Activated CD4-positive, alpha-beta memory T cell treated with anti-CD3 and anti-CD28 coated beads for 36 hours (primary cell): ENCODE measurements at places on chromosomes 13 and 19. TPM values are rescaled to one million over a fixed set of nuclear protein-coding genes. Genes with fewer than 3 reads are reported as not detected.

NTF4 gene
- not detected for total RNA-seq

CYP2S1 gene
- total RNA-seq: 0.75 TPM

DNA sequence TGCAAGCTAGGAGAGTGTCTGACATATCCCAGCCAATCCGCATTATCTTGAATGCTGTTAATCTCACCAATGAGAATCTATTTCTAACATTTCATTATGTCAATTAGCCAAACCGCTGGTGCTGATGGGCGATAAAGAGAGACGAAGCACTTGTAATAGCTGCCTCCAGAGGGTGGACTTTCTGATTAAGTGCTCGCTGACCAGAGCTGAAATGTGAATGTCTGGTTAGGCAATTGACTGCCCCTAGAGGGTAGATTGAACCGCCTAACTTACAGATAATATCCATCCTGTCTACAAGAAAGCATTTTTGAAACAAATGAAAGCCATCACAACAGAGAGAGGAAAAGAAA, 552 bp upstream of the GRWD1 start:
- peaks cover 22% of the 10 kb centered on the region for H3K36me3 ChIP-seq
- peak overlapping the region; percentile 93 for H3K27ac ChIP-seq
- peak; percentile 25 for DNase-seq
- H3K27me3 ChIP-seq: peaks cover 18% of the 10 kb centered on the region

- no peak overlapping the region for H3K4me3 ChIP-seq
- DNase-seq: no peak
- H3K27ac ChIP-seq: no peak overlapping the region
Measured at GRCh38 chr19:33998302-33998701, 174.0 kb upstream of the LSM14A start.

DNA sequence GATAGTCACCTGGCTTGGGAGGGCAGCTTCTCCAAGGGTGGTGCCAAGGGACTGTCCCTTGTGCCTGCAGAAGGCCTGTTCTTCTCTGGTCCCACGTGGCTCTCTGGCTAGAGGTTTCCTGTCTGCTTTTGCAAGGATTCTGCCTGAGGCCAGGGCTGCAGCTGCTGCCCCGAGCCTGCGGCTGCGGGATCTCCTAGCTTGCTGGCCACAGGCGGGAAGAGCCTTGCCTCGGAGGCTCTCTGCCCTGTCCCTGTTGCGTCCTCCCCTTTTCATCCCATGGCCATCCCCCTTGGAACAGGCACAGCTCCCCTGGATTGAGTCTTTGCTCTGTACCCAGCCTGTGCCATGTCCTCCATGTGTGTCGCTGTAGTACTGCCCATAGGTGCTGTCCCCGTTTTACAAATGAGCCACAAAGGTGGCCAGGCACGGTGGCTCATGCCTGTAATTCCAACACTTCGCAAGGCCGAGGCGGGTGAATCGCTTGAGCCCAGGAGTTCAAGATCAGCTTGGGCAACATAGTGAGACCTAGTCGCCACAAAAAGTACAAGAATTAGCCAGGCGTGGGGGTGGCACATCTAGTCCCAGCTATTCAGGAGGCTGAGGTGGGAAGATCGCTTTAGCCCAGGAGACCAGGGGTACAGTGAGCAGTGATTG, 9.1 kb downstream of the IRF3 start:
- H3K36me3 ChIP-seq: peaks cover 32% of the 10 kb centered on the region
- no peak overlapping the region for H3K27ac ChIP-seq
- H3K4me3 ChIP-seq: no peak overlapping the region
- DNase-seq: no peak
- peaks cover 3% of the 10 kb centered on the region for H3K4me1 ChIP-seq
- H3K27me3 ChIP-seq: no peaks in the 10 kb centered on the region

KIR2DL3 gene
- not detected for total RNA-seq

MIA gene
- not detected for total RNA-seq

NKG7 gene
- 140 TPM for total RNA-seq

MBD3L2 gene
- not detected for total RNA-seq

ATP8A2 gene
- 0.29 TPM for total RNA-seq

DNA sequence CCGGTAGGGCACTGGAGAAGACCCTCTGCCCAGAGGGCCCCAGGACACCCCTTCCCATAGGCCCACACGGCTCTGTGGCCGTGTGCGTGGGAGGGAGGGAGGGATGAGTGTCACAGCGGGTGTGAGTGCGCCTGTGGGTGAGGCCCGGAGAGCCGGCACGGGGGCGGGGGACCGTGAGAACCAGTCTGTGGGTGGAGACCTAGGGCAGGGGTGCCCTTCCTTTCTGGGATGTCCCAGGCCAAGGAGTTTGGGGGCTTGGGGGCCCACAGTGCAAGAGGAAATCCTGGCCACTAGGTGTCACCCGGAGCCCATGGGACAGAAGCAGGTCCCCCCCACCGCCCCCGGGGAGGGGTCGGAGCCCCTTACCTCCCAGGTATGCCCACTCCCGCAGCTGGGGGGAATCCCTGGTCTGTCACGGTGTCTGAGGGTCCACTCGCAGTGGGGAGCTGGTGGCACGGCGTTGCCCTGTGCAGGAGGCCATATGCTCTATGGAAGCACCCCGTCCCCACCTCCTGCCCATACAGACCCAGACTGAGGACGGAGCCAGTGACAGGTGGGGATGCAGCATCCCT, 16.0 kb upstream of the SLC7A10 start:
- H3K27me3 ChIP-seq: peaks cover 1% of the 10 kb centered on the region
- H3K4me3 ChIP-seq: no peak overlapping the region
- H3K27ac ChIP-seq: no peak overlapping the region
- peak; percentile 54 for DNase-seq
- H3K36me3 ChIP-seq: no peaks in the 10 kb centered on the region

- no peak overlapping the region for H3K4me3 ChIP-seq
- peaks cover 2% of the 10 kb centered on the region for H3K36me3 ChIP-seq
- H3K27ac ChIP-seq: no peak overlapping the region
- H3K4me1 ChIP-seq: peaks cover 7% of the 10 kb centered on the region
- H3K27me3 ChIP-seq: no peaks in the 10 kb centered on the region
Measured at GRCh38 chr19:979318-979741, 4.8 kb upstream of the WDR18 start.

HSPB6 gene
- total RNA-seq: 0.53 TPM

TEX101 gene
- total RNA-seq: not detected

KCNC3 gene
- 6.2 TPM for total RNA-seq

GRCh38 chr19:38721979-38722773, 22.1 kb downstream of the CAPN12 start:
- peaks cover 12% of the 10 kb centered on the region for H3K4me1 ChIP-seq
- no peak overlapping the region for H3K4me3 ChIP-seq
- DNase-seq: no peak
- peaks cover 2% of the 10 kb centered on the region for H3K36me3 ChIP-seq
- H3K27me3 ChIP-seq: no peaks in the 10 kb centered on the region

DNA sequence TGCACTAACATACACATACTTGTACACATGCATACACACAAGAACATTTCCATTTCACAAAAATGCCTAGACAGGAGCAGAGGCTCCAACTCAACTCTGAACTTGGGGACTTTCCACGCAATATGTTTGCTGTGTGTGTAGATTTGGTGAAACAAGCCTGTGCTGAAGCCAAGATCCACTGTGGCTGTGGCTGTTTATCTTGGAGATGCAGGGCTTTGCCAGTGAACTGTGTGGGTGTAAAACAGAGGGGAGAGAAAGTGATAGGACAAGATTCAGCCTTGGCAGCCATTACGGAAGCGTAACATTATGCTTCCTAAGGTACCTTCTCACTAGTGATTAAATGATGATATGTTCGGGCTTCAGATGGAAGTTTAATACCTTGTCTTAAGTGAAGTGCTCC, 73.2 kb upstream of the MBNL2 start:
- no peak for DNase-seq
- H3K4me3 ChIP-seq: no peak overlapping the region
- H3K4me1 ChIP-seq: no peaks in the 10 kb centered on the region
- H3K27me3 ChIP-seq: peaks cover 8% of the 10 kb centered on the region
- no peaks in the 10 kb centered on the region for H3K36me3 ChIP-seq

GRCh38 chr13:50651922-50652321, 191.6 kb downstream of the DLEU7 start:
- no peaks in the 10 kb centered on the region for H3K27me3 ChIP-seq
- H3K36me3 ChIP-seq: no peaks in the 10 kb centered on the region
- no peak overlapping the region for H3K4me3 ChIP-seq

UHRF1 gene
- total RNA-seq: 118 TPM

- no peaks in the 10 kb centered on the region for H3K4me1 ChIP-seq
- H3K4me3 ChIP-seq: no peak overlapping the region
- H3K27me3 ChIP-seq: peaks cover 2% of the 10 kb centered on the region
- no peaks in the 10 kb centered on the region for H3K36me3 ChIP-seq
- no peak overlapping the region for H3K27ac ChIP-seq
Measured at GRCh38 chr13:70104481-70104880, 3.1 kb upstream of the ATXN8OS start.

DNA sequence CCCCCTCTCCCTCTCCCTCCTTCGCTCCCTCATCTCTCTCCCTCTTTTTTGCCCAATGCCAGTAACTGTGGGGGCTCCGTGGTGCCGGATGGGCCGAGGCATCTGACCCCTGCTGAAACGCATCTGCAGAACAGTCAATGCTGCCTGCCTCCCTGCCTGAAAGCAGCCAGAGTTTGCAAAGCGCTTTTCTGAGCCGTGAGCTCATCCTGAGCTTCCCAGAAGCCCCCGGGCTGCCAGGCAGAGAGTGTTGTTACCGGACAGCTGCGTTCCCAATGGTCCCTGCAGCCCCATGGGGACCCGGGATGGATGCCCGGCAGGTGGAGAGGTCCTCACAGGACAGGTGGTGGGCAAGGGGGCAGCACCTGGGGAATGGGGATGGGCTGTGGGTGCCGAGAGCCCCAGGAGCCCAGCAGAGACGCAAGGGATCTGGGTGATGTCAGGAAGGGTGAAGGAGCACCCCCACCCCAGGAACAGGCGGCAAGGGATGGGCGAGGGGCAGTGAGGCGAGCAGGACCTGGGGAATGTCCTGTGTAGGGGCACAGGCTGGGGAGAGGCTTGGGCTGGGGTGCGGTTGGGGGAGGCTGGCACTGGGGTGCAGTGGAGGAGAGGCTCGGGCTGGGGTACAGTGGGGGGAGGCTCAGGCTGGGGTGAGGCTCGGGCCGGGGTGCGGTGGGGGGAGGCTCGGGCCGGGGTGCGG, 33.0 kb downstream of the GPX4 start:
- H3K4me1 ChIP-seq: peaks cover 21% of the 10 kb centered on the region
- no peak for DNase-seq
- H3K4me3 ChIP-seq: no peak overlapping the region
- H3K27me3 ChIP-seq: no peaks in the 10 kb centered on the region
- peak overlapping the region; percentile 78 for H3K27ac ChIP-seq

ZNF524 gene
- 21.5 TPM for total RNA-seq
